Fibroblast of skin of left quadriceps (primary cell): ENCODE measurements at places on chromosomes 5 and 9.

DNA sequence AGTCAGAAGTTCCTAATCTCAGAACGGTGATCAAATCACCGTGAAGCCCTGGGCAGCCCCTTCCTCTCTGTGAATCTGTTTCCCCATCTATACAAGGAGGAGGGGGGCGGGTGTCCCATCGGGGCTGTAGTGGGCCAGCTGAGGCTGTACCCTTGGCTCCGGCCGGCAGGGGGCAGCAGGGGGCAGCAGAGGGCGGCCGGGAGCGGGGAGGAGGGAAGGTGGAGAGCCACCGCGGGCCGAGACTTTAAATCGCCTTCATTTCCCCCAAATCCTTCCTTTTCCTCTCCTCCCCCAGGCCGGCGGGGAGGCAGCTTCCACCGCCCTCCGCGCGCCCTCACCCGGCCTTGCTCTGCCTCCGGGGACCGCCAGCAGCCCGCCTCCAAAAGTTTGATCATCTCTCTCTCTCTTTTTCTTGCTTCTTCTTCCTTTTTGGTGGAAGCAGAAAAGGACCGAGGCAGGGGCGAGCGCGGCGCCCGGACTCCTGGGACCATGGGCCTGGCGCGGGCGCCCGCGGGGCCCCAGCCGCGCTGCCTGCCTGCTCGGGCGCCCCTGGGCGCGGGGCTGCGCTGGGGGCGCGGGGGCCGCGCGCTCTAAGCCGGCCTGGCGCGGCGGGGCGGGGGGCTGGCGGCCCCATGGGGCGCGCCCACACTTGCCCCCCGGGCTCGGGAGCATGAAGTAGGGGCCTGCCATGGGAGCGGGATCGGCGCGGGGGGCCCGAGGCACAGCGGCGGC lies at the start of gene COL27A1:
TSS of gene COL27A1 (plus strand) at position 275 of the 732 bp plus-strand sequence. CDS start at position 689, 414 bp downstream.
- peak; percentile 58 for DNase-seq

GRCh38 chr5:65105301-65105700 lies 336.6 kb downstream of the CWC27 start:
- no peak for DNase-seq

- no peak for DNase-seq
Observed at GRCh38 chr9:34892886-34893285, 65.2 kb upstream of the PHF24 start.

- DNase-seq, result no peak
Observed at GRCh38 chr5:142619815-142620214, 66.1 kb downstream of the FGF1 start.

DNA sequence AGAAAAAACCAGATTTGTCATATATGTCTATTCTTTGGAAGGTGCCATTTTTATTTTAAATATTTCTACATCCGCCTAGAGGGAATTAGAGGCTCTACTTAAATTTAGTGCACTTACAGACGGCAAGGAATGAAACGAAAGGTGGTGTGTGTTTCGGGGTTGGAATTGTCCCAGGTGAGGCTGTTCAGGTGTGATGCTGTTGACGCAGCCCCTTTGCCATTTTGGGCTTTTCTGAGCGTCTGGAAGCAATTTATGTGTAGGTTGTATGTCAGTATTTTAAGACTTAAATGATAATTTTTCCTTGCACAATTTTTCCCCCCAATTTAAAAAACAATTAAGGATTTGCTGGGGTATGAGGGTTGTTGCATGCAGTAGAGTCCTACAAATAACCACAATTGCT lies 2.0 kb downstream of the TENT4A start:
- DNase-seq, result no peak

DNA sequence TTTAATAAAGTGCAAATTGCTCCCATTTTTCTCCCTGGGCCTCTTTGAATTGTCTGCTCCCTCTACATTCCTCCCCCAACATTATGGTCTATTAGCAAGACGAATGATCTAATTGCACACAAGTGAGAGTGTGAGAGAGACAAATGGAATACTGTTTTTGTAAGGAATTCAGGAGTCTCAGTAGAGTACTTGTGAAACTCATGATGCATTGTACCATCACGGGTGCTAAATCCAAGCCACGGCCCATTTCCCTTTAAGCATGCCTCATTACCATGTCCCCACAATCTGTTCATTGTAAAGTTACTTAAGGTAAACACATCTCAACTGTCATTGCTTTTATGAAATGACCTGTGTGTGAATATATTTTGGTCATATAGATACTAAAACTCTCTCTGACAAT lies 62.8 kb downstream of the CD180 start:
- no peak for DNase-seq

GRCh38 chr5:138506370-138507306 lies 36.4 kb downstream of the ETF1 start:
- no peak for DNase-seq
